Aorta (tissue), 5 donors: ENCODE measurements at places on chromosomes 7 and 10. TPM values are rescaled to one million over a fixed set of nuclear protein-coding genes. Genes with fewer than 3 reads are reported as not detected.

DNA sequence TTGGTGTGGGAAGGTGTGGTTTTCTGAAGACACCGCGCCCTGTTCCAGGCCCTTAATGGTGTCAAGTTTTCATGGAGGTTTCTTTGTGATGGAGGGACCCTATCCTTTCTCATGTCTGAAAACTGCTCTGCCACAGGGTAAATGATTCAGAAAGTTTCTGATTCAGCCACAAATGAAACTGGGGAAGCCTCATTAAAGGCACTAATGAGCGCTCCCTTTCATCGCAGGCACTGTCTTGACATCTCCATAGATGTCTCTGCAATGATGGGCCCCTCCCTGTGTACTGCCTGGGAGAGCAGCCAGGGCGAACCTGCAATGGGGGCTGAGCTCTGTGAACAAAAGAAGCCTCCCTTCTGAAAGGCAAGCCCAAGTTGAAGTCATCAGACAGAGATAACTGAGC, 355.3 kb downstream of the PRPF18 start:
- DNase-seq = no peak

DNA sequence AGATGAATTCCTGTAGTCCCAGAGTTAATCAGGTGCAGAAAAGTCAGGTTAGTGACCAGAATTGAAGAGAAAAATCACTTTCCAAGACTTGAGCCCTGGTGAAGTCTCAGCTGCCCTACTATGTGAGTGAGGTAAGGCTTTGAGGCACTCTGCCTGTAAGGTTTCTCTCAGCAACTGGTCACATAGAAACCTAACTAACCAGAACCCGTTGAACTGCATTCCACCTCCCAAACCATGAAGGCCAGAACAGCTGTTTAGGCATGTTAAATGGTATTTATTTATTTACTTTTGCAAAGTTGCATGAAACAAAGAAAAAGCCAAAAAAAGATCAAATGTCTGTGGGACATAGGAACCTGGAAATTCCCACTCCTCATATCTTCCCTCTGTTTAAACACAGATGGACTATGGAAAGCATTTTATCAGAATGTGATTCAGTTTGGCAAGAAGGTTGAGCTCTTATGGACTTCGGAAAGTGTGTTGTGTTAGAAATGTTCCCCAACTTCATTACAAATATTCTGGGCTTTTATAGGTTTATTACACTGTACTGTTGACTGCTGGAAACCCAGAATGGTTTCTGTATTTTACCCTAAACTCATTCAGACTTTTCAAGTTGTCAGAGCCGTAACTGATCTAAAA, 12.8 kb upstream of the GPR85 start:
- no peak for DNase-seq

DNA sequence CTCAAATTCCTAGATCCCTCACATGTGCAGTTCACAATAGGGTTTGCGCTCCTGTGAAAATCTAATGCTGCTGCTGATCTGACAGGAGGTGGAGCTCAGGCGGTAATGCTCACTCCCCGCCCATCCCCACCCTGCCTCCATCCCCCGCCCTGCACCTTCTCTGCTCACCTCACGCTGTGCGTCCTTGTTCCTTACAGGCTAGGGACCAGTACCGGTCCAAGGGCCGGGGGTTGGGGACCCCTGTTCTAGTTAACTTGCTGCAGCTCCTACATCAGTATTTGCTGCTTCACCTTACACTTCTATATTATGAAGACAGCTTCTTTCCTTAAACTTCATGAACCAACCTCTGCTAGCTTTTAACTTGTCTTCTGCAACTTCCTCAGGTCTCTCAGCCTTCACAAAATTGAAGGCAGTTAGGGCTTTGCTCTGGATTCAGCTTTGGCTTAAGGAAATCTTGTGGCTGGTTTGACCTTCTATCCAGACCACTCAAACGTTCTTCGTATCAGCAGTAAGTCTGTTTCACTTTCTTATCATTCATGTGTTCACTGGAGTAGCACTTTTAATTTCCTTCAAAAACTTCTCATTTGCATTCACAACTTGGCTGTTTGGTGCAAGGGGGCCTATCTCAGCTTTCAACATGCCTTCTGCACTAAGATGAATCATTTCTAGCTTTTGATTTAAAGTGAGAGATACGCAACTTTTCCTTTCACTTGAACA, 1.7 kb upstream of the TNKS2 start:
- DNase-seq = no peak

GRCh38 chr10:78222096-78222790, 188.6 kb downstream of the RPS24 start:
- no peak for DNase-seq

- no peak for DNase-seq
These were observed 9.4 kb downstream of the ING3 start for GRCh38 chr7:120959929-120960484.

DNA sequence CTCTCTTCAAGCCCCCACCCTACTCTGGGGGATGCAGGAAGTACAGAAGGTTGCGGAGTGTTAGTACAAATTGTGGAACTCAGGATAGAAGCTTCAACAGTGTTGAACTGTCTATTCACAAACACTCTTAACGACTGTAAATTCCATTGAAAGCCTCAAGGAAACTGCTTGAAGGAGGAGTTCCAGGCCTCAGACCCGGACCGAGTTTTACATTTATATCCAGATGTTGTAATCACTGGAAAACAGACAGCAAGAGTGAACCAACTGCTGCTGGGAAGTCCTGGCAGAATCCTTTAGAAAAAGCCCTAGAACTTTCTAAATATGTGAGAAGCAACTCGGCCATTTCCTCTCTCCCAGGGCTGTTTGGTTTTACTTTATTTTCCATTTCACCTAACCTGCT, 84.1 kb upstream of the LRRC18 start:
- DNase-seq = no peak

DNA sequence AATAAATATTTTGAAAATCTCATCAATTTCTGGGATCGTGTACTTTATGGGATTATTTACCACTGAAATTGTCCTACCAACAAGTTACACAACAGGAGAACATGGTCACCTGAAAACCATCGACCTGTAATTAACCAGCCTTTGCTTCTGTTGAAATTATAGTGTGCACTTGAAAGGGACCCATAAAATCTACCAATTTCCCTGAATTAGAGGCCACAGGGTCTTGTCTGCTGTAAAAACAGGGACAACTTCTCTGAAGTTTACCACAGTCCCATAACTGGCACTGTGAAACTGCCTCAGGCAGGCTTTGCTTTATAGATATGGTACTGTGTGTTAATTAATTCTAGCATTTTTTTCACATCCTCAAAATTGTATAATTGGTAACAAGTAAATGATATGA, 37.7 kb downstream of the RAB19 start:
- DNase-seq = no peak

The HMX2 gene
- not detected for total RNA-seq

The THSD7A gene
- total RNA-seq = 12.1 TPM

The OR9A2 gene
- total RNA-seq = 0.48 TPM

The GRID2IP gene
- total RNA-seq = 0.39 TPM
